ENCODE measurements at places on chromosomes 5 and 9.

GRCh38 chr5:139752506-139753473 is 42.8 kb upstream of the PSD2 start:
- no peak for DNase-seq

- no peak for DNase-seq
Observed at GRCh38 chr5:144033486-144033885, 137.0 kb downstream of the YIPF5 start.

DNA sequence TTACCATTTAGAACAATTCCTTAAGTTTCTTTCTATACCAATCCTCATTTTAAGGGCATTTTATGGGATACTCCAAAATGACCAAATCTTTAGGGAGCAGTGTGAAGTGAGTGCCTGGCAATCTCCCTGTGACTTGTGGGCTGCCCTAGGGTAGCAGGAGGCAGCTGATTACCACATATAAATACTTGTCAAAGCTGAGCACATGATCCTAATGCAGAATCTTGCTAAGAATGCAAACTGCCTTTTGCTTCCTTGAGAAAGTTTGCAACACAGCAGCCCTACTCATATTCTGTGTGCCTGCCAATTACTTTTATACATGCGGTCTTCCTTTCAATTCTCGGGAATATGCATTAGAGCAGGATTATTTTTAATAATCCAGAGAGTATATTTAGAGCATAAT is 18.2 kb upstream of the NREP start:
- DNase-seq = no peak

GRCh38 chr9:4105183-4105582 is 194.7 kb downstream of the GLIS3 start:
- DNase-seq = no peak

DNA sequence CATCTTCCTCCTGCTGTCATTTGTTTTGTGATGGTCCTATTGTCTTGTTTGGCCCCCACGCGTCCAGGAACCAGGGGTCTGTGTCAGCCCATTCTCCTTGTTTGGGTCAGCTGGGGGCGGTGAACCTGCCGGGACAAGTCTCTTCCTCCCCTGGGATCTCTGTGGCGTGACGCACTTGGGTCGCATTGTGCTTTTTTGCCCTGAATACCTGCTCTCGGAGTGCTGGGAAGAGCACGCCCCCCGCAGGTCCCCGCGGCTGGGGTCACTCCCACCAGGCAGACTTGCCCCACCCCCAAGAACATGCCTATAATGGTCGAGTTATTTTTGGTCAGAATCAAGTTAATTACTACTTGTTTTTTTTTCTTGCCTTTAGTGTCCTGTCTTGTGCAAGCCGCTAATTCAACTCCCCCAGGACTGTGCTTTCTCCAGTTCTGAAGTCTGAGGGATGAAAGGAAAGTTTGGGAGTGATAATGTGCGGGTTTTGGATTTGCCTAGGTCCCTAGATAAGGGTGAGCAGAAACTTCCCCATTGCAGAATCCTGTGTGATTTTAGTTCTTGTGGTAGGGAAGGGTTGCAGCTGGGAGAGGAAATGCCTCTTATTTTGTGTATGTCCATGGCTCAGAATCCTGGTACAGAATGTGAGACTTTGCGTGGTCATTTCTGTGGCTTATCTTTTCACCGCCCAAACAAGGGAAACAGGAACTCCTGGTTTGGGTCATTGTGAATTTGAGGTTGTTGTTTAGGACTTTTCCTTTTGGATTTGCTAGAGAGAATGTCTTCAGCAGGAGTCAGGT is 789 bp downstream of the ACER2 start:
- DNase-seq = no peak

- DNase-seq = no peak
Observed at GRCh38 chr9:114869845-114870244, 60.5 kb downstream of the TNFSF8 start.

DNA sequence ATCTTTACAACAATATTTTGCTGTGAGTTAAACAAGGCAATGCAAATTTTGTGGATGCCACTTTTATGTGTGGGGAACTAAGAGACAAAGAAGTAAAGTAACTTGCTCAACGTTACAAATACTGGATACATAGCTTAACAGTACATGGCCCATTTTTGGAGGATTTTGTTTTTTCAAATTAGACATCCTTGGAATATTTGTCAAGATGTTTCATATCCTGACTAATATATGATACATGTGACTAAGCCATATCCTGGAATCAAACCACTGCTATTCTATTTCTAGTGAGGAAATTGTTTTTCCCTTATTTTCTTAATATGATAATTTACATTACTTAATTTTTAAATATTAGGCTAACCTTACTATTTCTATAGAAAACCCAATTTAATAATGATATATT is 529.8 kb downstream of the DMRTA1 start:
- no peak for DNase-seq

GRCh38 chr5:178116143-178116885 is 3.0 kb downstream of the N4BP3 start:
- DNase-seq = peak; percentile 51

- no peak for DNase-seq
Observed at GRCh38 chr5:22058620-22059019, 794.5 kb downstream of the CDH12 start.

DNA sequence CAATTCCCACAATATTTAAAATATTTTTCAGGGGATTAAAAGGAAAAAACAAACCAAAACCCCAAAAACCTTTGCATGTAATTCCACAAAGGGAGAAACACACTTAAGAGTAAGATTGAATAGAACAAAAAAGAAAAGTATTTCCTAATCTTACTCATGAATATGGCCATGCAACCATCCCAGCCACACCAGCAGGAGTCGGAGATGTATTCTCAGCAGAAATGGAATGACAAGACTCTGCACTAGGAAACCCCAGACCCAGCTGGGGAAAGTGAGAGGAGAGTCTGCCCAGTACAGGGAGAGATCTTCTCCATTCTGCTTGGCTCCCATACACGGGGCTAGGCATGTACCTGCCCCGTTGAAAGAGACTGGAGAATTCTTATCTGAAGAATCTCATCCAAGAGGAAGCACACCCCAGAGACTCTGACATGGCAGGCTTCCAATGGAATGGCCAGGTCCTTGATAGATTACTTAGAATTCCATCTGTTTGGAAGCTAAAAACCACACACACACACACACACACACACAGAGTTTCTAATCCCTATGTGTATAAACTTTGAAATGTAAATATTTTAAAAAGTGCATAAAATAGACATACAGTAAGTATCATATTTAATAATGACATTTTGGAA is 118.8 kb downstream of the GADD45G start:
- no peak for DNase-seq

DNA sequence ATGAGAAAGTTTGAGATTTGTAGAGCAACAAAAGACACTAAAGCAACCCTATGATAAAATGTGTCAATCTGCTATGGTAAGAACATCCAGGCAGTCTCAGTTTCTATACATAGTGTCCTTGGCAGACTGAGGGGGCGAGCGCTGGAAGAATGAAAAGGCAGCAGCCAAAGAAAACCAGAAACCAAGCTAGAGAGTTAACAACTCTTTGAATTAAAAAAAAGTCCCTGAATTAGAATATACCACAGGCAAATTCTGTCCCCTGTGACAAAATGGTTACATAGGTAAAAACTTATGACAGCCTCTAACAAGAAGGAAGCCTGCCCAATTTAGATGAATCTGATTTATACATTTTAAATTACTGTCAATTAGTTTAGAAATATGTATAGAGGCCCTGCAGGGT is 106.7 kb downstream of the OXCT1 start:
- DNase-seq = no peak

Measured in stimulated activated CD8-positive, alpha-beta memory T cell treated with anti-CD3 and anti-CD28 coated beads, Interleukin-15, amount 100 ng/mL, for 1 hour (primary cell).